A549 treated with Mapracorat at 1 μM for 4 hours (cell line): ENCODE measurements at places on chromosomes 16 and 17. TPM values are rescaled to one million over a fixed set of nuclear protein-coding genes. Genes with fewer than 3 reads are reported as not detected.

Gene C17orf113
- total RNA-seq, result 0.50 to 0.84 TPM (median 0.68 TPM) in 5 replicates

Gene FHOD1
- total RNA-seq, result 40.2 to 67.1 TPM (median 60.9 TPM) in 5 replicates

Gene CD300E
- not detected in 5 replicates for total RNA-seq

Gene HCRT
- total RNA-seq, result 0.44 TPM in 1 of 5 replicates, not detected in the others

Gene GTF3C1
- 61.7 to 72.0 TPM (median 70.3 TPM) in 5 replicates for total RNA-seq

Gene NDUFAB1
- total RNA-seq, result 162 to 193 TPM (median 190 TPM) in 5 replicates

Gene TNRC6A
- 27.9 to 33.4 TPM (median 30.3 TPM) in 5 replicates for total RNA-seq

Gene NAA38
- total RNA-seq, result 189 to 232 TPM (median 231 TPM) in 5 replicates

Gene SLC5A11
- 0.24 to 0.51 TPM (median 0.39 TPM) in 5 replicates for total RNA-seq

Gene PIEZO1
- 101 to 154 TPM (median 139 TPM) in 5 replicates for total RNA-seq

Gene VAT1L
- not detected in 5 replicates for total RNA-seq

Gene MT1H
- total RNA-seq, result not detected in 5 replicates
